ENCODE measurements at places on chromosomes 12 and 14. TPM values are rescaled to one million over a fixed set of nuclear protein-coding genes. Genes with fewer than 3 reads are reported as not detected.

Gene PROX2
- 0.25 TPM for total RNA-seq

Gene PAPLN
- total RNA-seq: 0.05 TPM

Gene KRT2
- total RNA-seq: 2.1 TPM

Gene ZNF385A
- 4.7 TPM for total RNA-seq

DNA sequence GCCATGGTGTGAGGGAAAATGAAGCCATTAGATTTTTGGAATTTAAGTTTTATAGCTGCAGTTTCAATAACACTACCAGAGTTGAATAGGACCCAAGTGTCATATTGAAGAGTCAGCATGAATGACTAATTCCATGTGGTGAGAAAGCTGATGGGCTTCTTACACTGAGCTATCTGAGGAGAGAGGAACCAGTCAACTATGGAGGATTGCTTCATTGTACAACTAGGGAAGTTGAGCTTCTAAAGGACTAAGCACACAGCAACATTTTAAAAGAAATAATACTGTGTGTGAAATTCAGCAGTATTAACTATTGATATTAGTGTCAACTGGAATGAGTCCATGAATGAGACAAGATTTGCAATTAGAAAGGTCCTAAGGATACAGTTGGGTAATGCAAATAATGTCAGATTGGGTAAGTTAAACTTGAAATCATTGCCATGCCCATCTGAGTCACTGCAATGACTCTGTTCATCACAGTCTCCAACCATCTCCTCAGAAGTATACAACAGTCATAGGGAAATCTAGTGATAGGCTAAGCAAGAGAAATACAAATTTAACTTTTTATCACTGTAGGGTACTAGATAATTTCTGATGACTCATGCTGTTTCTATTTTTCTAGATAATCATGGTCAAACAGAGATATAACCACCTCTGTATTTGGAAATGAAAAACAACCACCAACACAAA is 394.2 kb downstream of the FSCB start:
- DNase-seq: no peak

DNA sequence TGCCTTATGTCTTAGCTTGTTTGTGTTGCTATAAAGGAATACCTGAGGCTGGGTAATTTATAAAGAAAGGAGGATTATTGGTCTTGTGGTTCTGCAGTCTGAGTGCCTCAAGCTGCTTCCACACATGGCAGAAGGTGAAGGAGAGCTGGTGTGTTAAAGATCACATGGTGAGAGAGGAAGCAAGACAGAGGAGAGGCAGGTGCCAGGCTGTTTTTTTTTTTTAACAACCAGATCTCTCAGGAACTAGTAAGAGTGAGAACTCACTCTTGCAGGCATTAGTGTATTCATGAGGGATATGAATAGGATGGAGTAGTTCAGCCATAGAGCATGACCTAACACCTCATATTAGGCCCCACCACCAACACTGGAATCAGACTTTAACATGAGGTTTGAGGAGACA is 123.4 kb downstream of the CMAS start:
- no peak for DNase-seq

DNA sequence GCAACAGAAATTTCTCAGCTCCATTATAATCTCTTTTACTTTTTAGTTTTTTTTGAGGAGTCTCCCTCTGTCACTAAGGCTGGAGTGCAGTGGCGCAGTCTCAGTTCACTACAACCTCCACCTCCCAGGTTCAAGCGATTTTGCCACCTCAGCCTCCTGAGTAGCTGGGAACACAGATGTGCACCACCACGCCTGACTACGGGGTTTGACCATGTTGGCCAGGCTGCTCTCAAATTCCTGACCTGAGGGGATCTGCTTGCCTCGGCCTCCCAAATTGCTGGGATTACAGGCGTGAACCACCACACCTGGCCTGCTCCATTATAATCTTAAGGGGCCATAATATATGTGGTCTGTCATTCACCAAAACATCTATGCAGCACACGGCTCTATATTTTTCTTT is 23.4 kb downstream of the HNRNPC start:
- DNase-seq: no peak

DNA sequence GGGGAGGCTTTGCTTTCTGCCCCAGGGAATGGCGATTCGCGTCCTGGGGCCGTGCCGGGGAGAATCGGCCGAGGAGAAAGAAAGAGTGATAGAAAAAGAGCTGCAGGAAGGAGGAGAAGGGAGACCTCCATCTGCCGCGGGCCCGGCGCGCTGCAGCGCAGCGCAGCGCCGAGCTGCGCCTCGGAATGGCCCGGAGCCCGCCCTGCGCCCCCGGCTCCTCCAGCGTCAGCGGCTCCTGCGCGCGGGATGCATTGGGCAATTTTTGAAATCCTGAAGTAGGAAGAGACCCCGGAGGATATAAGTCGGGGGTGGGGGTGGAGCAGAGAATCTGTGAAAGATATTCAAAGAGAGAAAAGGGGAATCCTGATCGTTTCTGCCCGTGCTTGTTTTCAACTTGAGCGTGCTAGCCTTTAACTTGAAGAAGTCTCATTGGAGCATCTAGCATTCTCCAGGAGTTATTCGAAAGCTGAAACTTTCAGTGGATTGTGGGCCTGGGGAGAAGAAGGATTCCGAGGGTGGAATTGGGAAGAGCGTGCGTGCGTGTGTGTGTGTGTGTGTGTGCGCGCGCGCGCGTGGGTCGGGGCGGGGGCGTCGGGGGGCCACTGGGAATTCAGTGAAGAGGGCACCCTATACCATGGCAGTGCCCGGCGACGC is 441 bp downstream of the PDE3A start:
- DNase-seq: no peak

DNA sequence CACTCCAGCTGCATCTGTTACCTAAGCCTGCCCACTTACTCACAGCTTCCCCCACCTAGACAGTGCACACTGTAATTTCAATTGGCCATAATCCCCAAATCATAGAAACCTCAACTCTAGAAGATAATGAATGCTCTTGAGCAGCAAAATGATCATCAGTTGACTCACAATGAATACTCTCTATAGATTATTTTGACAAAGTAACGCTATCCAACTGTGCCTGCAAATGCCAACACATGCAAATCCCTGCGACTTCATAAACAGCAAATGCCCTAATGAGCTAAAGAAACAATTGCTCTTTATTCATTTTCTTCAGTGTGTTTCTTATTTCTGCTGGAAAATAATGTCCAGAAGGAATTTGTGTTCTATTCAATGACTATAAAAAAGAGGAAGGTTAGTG is 319.5 kb downstream of the PAWR start:
- no peak for DNase-seq

GRCh38 chr12:58757422-58757821 is 162.9 kb downstream of the LRIG3 start:
- DNase-seq: no peak

DNA sequence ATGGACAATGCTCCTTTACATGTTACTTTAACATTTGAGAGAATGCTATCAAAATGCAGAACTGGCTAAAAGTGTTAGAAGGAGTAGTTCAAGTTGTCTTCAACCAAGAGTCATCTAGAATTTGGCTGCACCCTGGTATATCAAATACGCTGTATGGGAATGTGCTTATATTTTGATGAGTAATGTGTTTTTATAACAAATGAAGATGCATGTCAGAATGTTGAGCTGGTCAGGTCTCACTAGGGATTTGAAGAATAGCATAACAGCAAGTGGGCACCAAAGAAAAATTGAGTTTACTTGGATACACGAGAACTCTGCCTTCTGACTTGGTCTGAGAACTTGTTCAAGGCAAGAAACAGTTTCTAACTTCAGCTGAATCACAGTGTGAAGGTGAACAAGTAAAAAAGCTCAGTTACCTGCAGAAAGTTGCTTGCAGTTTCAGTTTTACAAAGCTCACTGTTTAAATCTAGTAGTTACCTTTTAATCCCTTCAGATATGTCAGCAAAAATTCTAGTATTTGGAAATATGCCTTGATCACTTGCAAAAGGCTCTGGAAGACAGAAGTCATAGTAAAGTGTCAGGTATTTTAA is 82.3 kb downstream of the PDE3A start:
- no peak for DNase-seq

DNA sequence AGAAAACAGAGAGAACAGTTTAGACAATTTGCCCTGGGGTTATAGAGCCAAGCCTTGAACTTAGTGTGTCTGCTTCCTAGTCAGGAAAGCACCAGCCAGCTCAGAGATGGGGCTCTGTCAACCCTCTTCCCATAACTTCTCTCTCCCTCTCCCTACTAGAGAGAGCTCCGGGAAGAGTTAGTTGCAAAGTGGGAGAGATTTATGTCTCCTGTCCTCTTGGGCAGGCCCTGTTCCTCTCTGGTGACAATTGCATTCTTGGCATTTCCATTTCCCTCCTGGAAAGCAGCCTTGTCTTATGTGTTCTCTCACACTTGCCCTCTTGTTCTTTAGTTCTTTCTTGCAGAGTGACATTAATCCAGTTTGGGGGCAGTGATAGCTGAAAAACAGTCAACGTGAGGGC is 42.1 kb upstream of the TUNAR start:
- no peak for DNase-seq

GRCh38 chr12:51819736-51820525 is 28.6 kb downstream of the FIGNL2 start:
- no peak for DNase-seq

DNA sequence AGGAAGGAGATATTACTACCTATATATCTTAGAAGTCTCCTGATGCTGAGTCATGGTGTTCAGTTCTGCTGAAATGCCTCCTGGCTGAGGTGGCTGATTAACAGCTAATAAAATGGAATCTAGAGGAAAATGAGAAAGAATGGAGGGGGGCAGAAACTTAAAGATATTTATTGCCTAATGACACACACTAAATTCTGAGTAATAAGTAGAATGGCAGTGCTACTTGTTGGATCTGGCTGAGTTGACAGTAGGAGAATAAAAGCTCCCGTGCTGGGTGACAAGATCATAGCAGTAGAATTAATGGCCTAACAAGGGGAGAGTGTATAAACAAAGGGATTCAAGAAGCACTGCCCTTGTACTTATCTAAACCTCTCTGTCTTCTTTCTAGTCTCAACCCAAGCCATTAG is 137.5 kb downstream of the CNTN1 start:
- DNase-seq: no peak

- no peak for DNase-seq
Measured at GRCh38 chr12:85016413-85016812, 19.7 kb downstream of the TSPAN19 start.

GRCh38 chr12:47025349-47025748 is 54.1 kb upstream of the PCED1B start:
- DNase-seq: no peak

- DNase-seq: no peak
Measured at GRCh38 chr14:82070040-82070439, 536.4 kb upstream of the SEL1L start.

DNA sequence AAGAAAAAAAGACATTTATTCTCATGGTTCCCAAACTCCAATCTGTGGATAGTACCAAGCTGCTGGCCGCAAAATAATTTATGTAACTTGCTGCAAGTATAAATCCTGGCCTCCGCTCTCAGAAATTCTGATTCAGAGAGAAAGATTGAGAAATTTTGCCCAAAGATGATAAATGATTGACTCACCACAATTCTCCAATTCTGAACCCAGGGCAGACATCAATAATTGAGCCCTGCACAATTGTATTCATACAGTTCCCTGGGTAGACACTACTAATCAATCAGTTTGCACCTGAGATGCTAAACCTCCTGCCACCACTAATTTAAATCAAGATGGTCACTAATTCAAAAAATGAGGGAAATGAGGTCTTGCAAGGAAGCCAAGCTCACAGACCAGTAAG is 38.2 kb downstream of the TRPV4 start:
- DNase-seq: no peak

DNA sequence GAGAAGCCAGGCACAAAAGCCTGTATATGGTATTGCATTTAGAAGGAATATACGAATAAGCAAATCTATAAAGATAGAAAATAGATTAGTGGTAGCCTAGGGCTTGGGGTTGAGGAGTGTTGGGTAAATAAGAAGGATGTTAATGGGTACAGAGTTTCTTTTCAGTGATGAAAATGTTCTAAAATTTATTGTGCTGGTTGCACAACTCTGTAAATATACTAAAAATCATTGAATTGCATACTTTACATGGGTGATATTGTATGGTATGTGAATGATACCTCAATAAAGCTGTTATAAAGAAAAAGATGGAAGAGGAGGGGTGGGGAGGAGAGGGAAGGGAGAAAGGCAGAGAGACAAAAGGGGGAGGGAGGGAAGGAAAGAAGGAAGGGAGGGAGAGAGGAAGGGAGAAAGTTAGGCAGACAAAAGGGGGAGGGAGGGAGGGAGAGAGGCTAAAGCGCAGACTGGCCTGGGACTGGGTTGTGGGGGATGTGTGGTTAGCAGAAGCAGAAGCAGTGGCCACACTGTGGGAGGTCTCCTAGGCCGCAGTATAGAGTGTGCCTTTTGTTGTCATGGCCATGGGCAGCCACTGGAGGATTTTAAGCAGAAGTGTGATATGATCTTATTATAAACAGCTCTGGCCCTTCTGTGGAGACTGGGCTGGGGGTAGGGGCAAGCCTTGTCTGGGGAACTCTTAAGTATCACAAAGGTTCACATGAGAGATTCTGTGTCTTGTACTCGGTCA is 73.6 kb upstream of the ELK3 start:
- no peak for DNase-seq

GRCh38 chr12:52073531-52074381 is 4.0 kb downstream of the ATG101 start:
- DNase-seq: no peak

DNA sequence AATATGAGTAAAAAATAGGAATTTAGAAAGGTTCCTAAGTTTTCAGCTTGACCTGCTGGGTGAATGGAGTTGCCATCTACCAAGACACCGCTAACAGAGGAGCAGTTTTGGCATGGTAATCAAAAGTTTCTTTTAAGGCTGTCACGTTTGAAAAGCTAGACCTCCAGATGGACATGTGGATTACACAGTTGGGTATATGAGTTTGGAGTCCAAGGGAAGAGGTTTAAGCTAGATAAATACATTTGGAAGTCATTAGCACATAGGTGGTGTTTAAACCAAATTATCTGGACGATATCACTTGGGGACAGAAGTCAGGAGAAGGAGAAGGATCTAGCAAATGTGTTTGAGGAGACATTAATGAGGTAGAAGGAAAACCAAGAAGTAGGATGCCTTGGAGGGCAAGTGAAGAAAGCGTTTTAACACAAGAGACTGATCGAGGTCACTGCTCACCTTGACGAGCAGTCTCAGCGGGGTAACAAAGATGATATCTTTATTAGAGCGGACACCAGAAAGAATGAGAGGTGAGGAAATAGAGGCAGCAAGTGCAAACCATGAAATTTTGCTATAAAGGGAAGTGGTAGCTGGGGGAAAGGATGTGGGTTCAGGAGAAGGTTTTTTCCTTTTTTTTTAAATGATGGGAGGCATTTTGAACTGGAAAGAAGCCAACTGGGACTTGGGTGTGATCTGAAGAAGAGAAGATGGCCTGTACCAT is 17.6 kb downstream of the PNP start:
- no peak for DNase-seq

GRCh38 chr12:78864403-78864869 is at the start of gene SYT1:
Gene SYT1 (plus strand): TSS chr12:78864774.
- DNase-seq: no peak

- DNase-seq: no peak
Measured at GRCh38 chr14:80867091-80867490, 74.4 kb downstream of the CEP128 start.

All from CD4-positive, alpha-beta T cell (primary cell).